ENCODE measurements at places on chromosomes 16 and 17.

GRCh38 chr17:2931876-2932275 is 131.5 kb downstream of the OR1D5 start:
- no peaks in the 10 kb centered on the region for H3K27me3 ChIP-seq
- no peaks in the 10 kb centered on the region for H3K4me1 ChIP-seq
- H3K36me3 ChIP-seq, result no peaks in the 10 kb centered on the region
- H3K4me3 ChIP-seq, result no peak overlapping the region
- no peak overlapping the region for H3K27ac ChIP-seq
- DNase-seq, result no peak

DNA sequence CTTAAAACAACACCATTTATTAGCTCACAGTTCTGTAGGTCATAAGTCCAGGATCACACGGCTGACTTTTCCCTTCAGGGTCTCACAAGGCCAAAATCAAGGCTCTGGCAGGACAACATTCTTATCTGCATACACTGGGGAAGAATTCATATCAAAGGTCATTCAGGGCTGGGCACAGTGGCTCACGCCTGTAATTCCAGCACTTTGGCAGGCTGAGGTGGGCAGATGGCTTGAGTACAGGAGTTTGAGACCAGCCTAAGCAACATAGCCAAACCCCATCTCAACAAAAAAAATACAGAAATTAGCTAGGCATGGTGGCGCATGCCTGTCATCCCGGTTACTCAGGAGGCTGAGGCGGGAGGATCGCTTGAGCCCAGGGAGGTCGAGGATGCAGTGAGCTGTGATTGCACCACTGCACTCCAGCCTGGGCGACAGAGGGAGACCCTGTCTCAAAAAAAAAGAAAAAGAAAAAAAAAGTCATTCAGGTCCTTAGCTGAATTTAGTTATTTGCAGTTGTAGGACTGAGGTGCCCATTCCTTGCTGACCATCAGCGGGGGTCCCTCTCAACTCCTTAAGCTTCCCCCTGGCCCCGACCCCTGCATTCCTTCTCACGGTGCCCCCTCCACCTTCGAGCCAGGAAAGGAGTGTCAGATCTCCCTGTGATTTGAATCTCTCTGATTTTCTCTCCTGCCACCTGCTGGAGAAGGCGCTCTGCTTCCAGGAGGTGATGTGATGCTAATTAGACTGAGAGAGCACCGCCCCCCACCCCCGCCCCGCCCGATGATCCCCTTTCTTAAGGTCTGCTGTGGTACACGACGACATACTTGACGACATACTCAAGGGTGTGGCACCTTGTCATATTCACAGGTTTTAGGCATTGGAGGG is 91.8 kb upstream of the CLEC18A start:
- peaks cover 2% of the 10 kb centered on the region for H3K36me3 ChIP-seq
- DNase-seq, result no peak
- H3K4me3 ChIP-seq, result no peak overlapping the region
- H3K27me3 ChIP-seq, result no peaks in the 10 kb centered on the region

DNA sequence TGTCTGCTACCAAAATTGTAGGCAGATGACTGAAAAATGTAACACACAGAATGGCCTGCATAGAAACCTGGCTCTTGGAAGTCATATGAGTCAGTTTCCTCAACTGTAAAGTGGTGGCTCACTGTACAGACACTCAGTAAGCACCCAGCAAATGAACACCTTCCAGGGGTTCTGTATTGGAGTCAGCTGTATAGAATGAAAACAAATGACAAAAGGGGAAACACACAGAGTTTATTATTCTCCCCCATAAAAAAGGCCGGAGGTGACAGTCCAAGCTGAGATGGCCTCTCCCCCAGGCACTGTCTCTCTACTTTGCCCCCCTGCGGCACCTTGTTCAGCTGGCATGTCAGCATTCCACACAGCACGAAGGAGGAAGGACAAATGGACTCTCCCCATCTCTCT is 6.2 kb upstream of the MEOX1 start:
- H3K27ac ChIP-seq, result peak overlapping the region; percentile 41
- H3K27me3 ChIP-seq, result no peaks in the 10 kb centered on the region
- H3K36me3 ChIP-seq, result no peaks in the 10 kb centered on the region
- peak; percentile 81 for DNase-seq
- H3K4me1 ChIP-seq, result peaks cover 8% of the 10 kb centered on the region

DNA sequence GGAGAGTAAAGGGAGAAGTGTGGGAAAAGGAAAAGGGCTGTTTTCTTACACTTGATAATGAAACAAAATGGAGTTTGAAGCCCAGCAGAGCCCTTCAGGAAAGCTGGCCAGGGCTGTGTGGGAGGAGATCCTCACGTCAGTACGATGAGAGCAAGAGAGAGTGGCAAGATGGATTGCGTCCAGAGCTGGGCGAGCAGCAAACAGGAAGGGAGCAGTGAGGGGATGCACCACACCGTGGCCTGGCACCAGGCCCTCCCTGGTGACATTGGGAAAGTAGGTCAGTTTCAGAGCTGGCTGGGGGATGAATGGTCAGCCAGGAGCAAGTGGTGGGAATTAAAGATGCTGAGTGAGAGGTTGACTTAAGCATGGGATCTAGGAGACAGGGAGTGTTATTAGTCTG is 273.6 kb downstream of the GRIN2A start:
- H3K36me3 ChIP-seq, result no peaks in the 10 kb centered on the region
- no peak overlapping the region for H3K27ac ChIP-seq
- H3K4me3 ChIP-seq, result no peak overlapping the region
- no peaks in the 10 kb centered on the region for H3K4me1 ChIP-seq
- H3K27me3 ChIP-seq, result no peaks in the 10 kb centered on the region
- DNase-seq, result no peak

- H3K27ac ChIP-seq, result no peak overlapping the region
- no peaks in the 10 kb centered on the region for H3K4me1 ChIP-seq
- no peaks in the 10 kb centered on the region for H3K27me3 ChIP-seq
- no peak for DNase-seq
- H3K4me3 ChIP-seq, result no peak overlapping the region
Observed at GRCh38 chr17:33889040-33889439, 366.0 kb upstream of the CCL2 start.

DNA sequence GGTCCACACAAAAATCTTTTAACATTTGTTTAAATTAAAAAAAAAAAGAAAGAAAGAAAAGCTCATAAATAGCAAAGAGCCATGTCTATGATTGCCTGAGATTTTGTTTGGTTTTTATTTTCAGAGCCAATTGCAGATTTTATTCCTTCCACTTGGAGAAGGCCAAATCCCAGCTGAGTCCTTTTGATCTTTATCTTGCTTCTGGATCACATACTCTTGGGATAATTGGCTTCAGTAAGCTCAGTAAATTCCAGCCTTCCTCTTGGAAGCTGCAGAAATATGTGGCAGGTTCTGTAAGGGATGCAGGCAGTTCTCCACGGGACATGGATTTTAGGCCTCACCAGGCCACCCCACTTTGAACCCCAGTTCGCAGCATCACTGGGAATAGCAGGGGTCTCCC is 63.3 kb upstream of the TMC5 start:
- no peaks in the 10 kb centered on the region for H3K27me3 ChIP-seq
- H3K36me3 ChIP-seq, result no peaks in the 10 kb centered on the region
- no peak overlapping the region for H3K4me3 ChIP-seq
- no peaks in the 10 kb centered on the region for H3K4me1 ChIP-seq
- H3K27ac ChIP-seq, result no peak overlapping the region
- no peak for DNase-seq

DNA sequence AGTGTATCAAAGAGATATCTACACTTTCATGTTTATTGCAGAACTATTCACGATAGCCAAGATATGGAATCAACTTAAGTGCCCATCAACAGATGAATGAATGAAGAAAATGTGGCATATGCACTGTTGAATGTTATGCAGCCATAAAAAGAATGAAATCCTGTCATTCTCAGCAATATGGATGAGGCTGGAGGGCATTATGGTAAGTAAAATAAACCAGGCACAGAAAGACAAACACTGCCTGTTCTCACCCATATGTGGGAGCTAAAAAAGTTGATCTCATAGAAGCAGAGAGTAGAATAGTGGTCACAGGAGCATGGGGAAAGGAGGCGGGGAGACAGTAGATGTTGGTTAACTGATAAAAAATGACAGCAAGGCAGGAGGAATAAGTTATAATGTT is 561.8 kb downstream of the TOX3 start:
- H3K4me1 ChIP-seq, result no peaks in the 10 kb centered on the region
- no peak overlapping the region for H3K4me3 ChIP-seq
- H3K36me3 ChIP-seq, result no peaks in the 10 kb centered on the region
- peaks cover 2% of the 10 kb centered on the region for H3K27me3 ChIP-seq
- no peak overlapping the region for H3K27ac ChIP-seq
- DNase-seq, result no peak

- H3K4me3 ChIP-seq, result no peak overlapping the region
- H3K27ac ChIP-seq, result no peak overlapping the region
- no peaks in the 10 kb centered on the region for H3K36me3 ChIP-seq
- no peak for DNase-seq
- H3K27me3 ChIP-seq, result peaks cover 21% of the 10 kb centered on the region
Observed at GRCh38 chr17:76953066-76953465, 84.9 kb downstream of the MGAT5B start.

Measured in IMR-90 (cell line).